ENCODE measurements at places on chromosomes 11 and 22. TPM values are rescaled to one million over a fixed set of nuclear protein-coding genes. Genes with fewer than 3 reads are reported as not detected.

The ZC3H12C gene
- total RNA-seq, result 0.17 TPM

The SESN3 gene
- total RNA-seq, result 63.9 TPM

The GPR83 gene
- 0.11 TPM for total RNA-seq

The PRRG4 gene
- total RNA-seq, result not detected

The UPK3A gene
- not detected for total RNA-seq

The BID gene
- 8.9 TPM for total RNA-seq

The HPX gene
- 0.87 TPM for total RNA-seq

The OR8D1 gene
- not detected for total RNA-seq

The SLC22A9 gene
- total RNA-seq, result not detected

The SAA4 gene
- total RNA-seq, result not detected

The KLHDC7B gene
- total RNA-seq, result 2.3 TPM

The SPTBN2 gene
- not detected for total RNA-seq

The PARVB gene
- total RNA-seq, result 6.2 TPM

The SHANK2 gene
- not detected for total RNA-seq

The PATE4 gene
- total RNA-seq, result not detected

The PTGDR2 gene
- total RNA-seq, result 0.36 TPM

The POLR2F gene
- total RNA-seq, result 21.1 TPM

The SLC17A6 gene
- total RNA-seq, result not detected

The NAV2 gene
- total RNA-seq, result 0.64 TPM

The MMP1 gene
- total RNA-seq, result not detected

The GRIA4 gene
- total RNA-seq, result not detected

The LARGE2 gene
- total RNA-seq, result 2.7 TPM

The TYR gene
- total RNA-seq, result not detected

The DDI1 gene
- not detected for total RNA-seq

The MUC2 gene
- total RNA-seq, result not detected

The TRPM5 gene
- total RNA-seq, result 0.91 TPM

The MYOD1 gene
- not detected for total RNA-seq

The FAM181B gene
- total RNA-seq, result 0.11 TPM

The MAML2 gene
- 59.8 TPM for total RNA-seq

The ELF5 gene
- not detected for total RNA-seq

The MRGPRX3 gene
- total RNA-seq, result not detected

The CYP2D6 gene
- total RNA-seq, result 7.4 TPM

The GPHA2 gene
- 0.49 TPM for total RNA-seq

The OR51I2 gene
- not detected for total RNA-seq

The TPP1 gene
- 29.7 TPM for total RNA-seq

The SLC6A5 gene
- not detected for total RNA-seq

The RASD2 gene
- total RNA-seq, result 1.6 TPM

The PIH1D2 gene
- total RNA-seq, result not detected

The IFITM10 gene
- total RNA-seq, result 1.7 TPM

The ZW10 gene
- total RNA-seq, result 2.2 TPM

The GGT5 gene
- not detected for total RNA-seq

The HBD gene
- not detected for total RNA-seq

The TNNI2 gene
- total RNA-seq, result 0.50 TPM

The ZBTB16 gene
- total RNA-seq, result 20.6 TPM

The RPS25 gene
- total RNA-seq, result 2,261 TPM

The STX3 gene
- 6.4 TPM for total RNA-seq

The CRYBB1 gene
- total RNA-seq, result not detected

The SBF1 gene
- total RNA-seq, result 227 TPM

The RIMBP3B gene
- total RNA-seq, result 0.36 TPM

The PPME1 gene
- total RNA-seq, result 13.7 TPM

The CRYBB3 gene
- not detected for total RNA-seq

The FAM83F gene
- total RNA-seq, result 5.2 TPM

The PATE2 gene
- not detected for total RNA-seq

The C11orf16 gene
- total RNA-seq, result not detected

The BCO2 gene
- total RNA-seq, result 1.1 TPM

The LRRN4CL gene
- not detected for total RNA-seq
